Suppressor macrophage treated with lipopolysaccharide for 1 hour (primary cell): ENCODE measurements at places on chromosomes 16 and 17.

- DNase-seq: no peak
These were observed 225.8 kb upstream of the CPHXL start for GRCh38 chr16:75952124-75952523.

- peak; percentile 86 for DNase-seq
These were observed 20.0 kb upstream of the WFIKKN1 start for GRCh38 chr16:610513-611381.

GRCh38 chr17:43338886-43339516, 59.8 kb upstream of the ARL4D start:
- DNase-seq: peak; percentile 57

GRCh38 chr17:75854881-75855309, 240 bp downstream of the WBP2 start:
- no peak for DNase-seq

DNA sequence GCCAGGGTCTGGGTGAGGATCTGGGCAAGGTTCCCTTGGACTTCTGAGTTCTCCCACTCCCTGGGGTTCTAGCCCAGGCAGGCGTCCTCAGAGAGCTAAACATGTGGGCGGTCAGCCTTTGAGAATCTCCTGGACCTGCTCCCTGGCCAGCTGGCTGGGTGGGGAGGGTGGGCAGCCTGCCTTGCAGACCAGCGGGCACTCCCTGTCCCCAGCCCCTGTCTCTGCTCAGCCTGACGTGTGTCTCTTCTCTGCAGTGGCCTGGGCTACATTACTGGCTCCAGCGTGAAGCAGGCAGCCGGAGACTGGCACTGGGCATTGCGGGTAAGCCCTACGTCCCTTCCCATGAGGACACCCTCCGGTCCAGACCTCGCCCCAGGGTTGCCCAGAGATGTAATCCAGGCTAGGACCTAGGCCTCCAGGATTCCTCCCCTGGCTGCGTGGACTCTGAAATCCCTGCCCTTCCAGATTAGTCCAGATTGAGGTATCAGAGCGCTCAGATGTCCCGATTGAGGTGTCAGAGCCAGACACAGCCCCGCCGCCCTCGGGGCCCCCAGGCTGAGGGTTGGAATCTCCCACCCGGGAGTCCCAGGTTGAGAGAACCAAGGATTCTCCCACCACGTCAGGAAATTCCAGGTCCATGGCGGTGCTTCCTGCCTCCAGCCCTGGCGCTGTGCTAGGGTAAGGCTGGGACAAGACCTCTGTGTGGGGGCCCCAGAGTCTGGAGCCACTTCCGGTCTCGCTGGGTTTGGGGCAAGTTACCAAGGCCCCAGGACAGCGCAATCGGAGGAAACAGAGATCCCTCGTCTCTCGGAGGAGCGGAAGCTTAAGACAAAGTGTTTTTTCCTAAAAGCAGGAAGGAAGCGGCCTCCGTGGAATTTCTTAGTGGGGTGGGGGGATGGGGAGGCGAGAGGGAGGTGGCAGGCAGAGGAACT, 24.1 kb downstream of the MYBBP1A start:
- no peak for DNase-seq

DNA sequence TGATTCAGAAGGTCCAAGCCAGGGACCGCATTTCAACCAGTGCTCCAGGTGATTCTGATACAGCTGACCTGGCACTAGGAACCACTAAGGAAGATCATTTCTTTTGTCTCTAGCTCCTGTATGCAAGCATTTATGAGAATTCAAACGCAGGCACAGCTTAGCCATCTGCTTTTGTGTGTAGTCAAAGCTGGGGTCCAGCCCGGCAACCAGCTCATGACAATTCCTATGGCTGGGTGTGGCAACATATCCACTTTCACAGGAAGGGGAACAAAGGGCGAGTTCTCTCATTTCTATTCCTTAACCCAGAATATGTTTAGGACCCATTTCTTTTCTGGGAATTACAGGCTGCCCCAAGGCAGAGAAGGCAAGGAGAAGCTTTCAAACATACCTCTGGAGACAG, 27.3 kb upstream of the COG7 start:
- no peak for DNase-seq

- no peak for DNase-seq
These were observed 82.7 kb upstream of the ASIC2 start for GRCh38 chr17:33375783-33376182.

DNA sequence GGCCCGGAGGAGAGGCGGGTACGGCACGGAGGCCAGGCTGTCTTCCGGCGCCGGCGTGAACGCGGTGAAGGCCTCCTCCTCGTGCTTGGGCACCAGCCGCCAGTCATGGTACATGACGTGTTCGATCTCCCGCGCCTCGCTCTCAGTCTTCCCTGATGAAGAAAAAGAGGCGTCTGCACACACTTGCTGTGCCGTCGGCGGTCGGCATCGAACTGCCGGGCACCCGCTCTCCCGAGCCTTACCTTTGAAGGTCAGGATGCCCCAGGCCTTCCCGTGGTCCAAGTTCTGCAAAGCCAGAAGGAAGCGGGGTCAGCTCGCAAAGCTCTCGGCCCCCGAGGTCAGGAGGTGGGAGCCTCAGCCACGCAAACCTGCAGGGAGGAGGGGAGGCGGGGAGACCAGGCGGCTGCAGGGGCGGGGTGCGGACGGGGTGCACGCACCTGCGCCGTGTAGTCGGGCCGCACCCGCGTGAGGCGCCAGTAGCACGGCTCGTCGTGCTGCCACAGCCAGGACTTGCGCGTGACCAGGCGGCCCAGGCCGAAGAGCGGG, at the start of gene EME2:
Gene EME2, plus strand, starts transcription at position 449 of the 546 bp plus-strand sequence. CDS start 418 bp downstream, outside the sequence.
- no peak for DNase-seq

- DNase-seq: no peak
These were observed 35.6 kb downstream of the ELAC2 start for GRCh38 chr17:12982224-12982623.

DNA sequence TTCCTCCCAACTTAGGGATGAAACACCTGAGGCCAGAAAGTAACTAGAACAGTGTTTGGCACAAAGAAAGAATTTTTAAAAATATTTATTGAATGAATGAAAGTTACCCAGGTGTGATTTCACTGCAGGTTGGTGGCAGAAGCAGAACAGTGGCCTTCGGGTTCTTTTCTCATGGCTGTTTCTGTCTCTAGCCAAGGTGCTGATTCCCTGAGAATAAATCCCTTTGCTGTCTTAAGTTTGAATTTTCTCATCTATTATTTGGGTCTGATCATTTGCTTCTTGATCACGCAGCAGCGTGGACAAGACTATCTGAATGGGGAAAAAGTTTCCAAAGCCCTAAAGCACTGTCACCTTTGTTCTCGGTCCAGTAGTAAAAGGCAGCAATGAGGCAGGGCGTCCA, 73.1 kb upstream of the KIFC3 start:
- no peak for DNase-seq

GRCh38 chr17:17921192-17922069, 50.8 kb downstream of the TOM1L2 start:
- DNase-seq: peak; percentile 10

- DNase-seq: no peak
These were observed 14.7 kb downstream of the RNF43 start for GRCh38 chr17:58402679-58403078.
